ENCODE measurements at places on chromosomes 7 and 10. TPM values are rescaled to one million over a fixed set of nuclear protein-coding genes. Genes with fewer than 3 reads are reported as not detected.

OR6V1 gene
- not detected for total RNA-seq

CYP26C1 gene
- 2.1 TPM for total RNA-seq

GIMAP2 gene
- total RNA-seq: 43.5 TPM

TMEM236 gene
- total RNA-seq: 0.32 TPM

TBXAS1 gene
- 0.19 TPM for total RNA-seq

PCLO gene
- total RNA-seq: 4.5 TPM

SEC31B gene
- 1.6 TPM for total RNA-seq

ZNF680 gene
- 15.6 TPM for total RNA-seq

ETV1 gene
- total RNA-seq: 4.5 TPM

FAM180A gene
- total RNA-seq: 0.16 TPM

PCBD1 gene
- 54.3 TPM for total RNA-seq

TMEM184A gene
- total RNA-seq: not detected

ARHGEF5 gene
- total RNA-seq: 0.06 TPM

EXOC4 gene
- 88.7 TPM for total RNA-seq

TMEM229A gene
- not detected for total RNA-seq
